H7 (cell line): ENCODE measurements at places on chromosomes 3 and 15.

DNA sequence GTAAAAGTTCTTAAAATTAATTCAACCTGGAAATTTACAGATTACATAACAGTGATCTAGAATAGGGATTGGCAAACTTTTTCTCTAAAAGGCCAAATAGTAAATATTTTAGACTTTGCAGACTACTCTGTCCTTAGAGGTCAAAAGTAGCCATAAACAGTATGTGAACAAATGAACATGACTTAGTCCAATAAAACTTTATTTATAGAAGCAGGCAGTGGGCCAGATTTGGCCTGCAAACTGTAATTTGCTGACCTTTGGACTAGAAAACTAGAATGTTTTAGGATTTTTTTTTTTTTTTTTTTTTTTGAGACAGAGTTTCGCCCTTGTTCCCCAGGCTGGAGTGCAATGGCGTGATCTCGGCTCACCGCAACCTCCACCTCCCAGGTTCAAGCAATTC, 12.1 kb downstream of the SENP8 start:
- DNase-seq = no peak

- DNase-seq = no peak
Observed at GRCh38 chr15:34725556-34725955, 29.2 kb downstream of the GJD2 start.

- no peak for DNase-seq
Observed at GRCh38 chr3:93843981-93844380, 129.7 kb downstream of the PROS1 start.

DNA sequence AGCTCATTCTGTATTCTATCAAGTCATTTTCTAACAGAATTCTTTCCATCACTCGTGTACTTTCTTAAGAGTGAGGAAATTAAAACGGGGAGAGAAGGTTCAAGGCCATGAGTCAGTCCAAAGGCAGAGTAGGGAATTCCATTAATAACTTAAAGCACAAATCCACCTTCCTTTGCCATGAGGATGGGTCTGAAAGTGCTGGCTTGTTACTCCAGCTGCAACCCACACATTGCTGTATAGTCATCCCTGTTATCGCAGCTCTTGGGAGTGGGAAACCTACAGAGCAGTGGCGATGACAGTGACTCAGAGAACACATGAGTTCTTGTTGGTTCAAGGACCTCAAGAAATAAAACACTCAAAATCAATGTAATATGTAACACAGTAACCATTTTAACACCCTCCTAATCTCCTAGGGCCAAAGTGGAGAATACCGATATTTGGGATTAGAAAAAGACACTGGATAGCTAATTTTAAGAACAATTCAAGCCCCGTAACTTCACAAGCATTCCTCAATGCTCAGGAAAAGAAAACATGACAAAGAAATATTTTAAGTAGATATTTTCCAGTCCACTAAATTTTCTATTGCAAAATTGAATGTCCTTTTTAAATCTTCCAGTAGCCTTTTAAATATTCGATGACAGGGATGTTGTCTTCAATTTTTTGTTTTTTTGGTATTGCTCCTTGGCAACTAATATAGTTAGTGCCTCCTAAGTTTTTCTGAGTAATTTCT, 179.9 kb upstream of the THBS1 start:
- no peak for DNase-seq

DNA sequence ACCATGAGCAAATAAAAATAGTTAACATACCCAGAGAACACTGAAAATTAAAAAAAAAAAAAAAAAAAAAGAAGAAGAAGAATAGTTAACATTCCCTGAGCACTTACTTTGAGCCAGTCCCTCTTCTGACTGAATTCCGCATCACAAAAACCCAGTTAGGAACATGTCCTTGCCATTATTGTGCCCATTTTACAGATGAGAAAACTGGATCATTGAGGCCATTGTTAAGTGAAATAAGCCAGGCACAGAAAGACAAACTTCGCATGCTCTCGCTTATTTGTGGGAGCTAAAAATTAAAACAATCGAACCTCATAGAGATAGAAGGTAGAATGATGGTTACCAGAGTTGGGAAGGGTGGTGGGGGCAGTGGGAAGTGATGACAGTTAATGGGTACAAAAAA, 119.5 kb downstream of the FGF12 start:
- no peak for DNase-seq

DNA sequence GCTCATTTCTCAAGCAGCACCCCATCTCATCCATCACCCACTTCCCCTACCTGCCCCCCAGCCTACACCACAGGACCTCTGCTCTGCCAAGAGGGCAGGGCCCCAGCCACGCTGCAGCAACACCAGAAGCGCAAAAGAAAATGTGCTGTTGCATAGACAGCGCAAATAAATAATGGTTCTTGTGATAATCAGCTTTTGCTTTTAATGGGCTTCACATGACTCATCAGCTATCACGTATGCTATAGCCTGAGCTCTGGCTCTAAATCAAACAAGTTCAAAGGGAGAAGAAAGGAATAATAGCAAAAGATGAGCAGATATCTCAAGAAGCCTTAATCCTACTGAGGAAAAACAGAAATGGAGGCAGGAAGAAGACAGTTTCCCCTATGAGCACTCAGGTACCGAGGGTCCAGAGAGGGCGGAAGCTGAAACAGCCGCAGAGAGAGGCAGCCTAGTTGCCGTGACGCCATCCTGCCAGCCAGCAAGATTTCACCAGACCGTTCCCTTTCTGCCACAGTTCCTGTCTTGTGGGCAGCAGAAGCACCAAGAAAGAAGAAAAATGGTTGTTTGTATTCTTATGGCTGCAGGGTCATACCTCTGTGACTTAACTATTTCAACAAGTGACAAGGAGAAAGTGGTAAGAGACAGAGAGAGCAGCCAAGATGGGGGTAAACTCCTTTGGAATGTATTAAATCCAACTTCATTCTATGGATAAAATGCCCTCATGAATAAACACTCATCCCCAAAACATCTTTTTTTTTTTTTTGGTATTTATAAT, 22.0 kb downstream of the RAB27A start:
- DNase-seq = no peak

DNA sequence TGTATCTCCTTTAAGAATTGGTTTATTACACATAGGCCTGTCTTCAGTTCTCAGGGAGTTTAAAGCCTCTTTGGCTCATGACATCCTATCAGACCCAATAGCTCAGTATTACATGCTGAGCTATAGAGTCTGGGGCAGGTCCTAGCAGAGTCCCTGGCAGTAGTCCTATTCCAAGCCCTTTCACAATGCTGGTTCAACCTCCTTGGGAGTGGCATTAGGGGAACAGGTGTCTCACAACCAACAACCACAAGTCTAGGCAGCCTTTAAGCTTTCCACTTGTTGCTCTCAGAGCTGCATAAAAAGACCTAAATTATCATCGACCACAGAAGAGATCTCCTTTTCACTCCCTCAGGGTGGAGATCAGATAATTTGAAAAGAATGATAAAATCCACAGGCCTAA, 22.8 kb upstream of the C2CD4B start:
- no peak for DNase-seq

DNA sequence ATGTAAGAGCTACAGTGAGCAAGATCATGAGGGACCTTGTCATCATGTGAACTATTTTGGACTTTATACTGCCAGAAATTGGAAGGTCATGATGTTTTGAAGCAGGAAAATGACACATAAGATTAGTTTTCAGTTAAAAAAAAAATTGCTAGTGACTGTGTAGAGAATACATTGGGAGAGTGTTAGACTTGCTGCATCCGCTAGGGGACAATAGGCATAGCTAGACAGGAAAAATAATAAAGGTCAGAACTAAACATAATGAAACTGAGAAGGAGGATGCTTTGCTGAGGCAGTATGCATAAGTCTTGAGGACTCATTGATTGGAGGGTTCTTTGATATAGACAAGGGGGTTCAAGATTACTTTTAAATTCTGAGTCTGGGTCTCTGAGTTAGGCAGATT, 275.8 kb upstream of the KCNH8 start:
- no peak for DNase-seq

GRCh38 chr3:16388850-16389441, 123.9 kb downstream of the OXNAD1 start:
- no peak for DNase-seq

- DNase-seq = no peak
Observed at GRCh38 chr3:8837162-8837561, 67.7 kb upstream of the OXTR start.

GRCh38 chr15:29233566-29233965, 36.1 kb downstream of the NSMCE3 start:
- DNase-seq = no peak

- no peak for DNase-seq
Observed at GRCh38 chr3:129582799-129583198, 23.7 kb downstream of the PLXND1 start.

DNA sequence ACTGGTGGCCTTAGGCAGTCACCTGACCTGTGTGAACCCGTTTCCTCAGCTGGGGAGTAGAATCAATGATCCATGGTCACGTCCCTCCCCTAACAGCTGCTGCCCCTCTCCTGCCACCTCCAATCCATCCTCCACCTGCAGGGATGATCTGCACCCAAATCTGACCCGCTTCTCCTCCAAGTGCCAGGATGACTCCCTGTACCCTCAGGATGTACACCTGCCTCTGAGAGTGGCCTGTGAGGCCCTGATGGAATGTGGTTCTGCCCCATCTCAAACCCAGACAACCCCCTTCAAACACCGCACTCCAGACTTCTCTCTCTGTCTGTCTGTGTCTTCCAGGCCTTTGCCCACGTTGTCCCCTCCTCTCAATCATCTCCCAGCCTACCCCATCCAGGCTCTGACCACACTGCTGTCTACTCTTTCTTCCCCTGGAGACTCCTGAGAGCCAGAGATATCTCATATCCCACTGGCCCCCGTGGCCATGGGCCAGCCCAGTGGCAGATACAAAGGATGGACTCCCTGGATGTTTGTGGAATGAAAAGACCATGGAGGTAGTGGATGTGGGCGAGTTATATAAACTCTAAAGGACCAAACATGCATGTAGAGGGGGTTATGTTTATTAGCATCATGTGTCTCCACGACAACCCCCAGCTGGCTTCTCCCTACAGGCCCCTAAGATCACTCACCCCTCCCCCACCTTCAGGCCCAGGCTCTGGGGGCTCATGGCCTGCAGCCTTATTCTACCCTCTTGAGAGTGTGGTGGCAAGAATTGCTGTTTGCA, 84.9 kb downstream of the SMAD6 start:
- no peak for DNase-seq

DNA sequence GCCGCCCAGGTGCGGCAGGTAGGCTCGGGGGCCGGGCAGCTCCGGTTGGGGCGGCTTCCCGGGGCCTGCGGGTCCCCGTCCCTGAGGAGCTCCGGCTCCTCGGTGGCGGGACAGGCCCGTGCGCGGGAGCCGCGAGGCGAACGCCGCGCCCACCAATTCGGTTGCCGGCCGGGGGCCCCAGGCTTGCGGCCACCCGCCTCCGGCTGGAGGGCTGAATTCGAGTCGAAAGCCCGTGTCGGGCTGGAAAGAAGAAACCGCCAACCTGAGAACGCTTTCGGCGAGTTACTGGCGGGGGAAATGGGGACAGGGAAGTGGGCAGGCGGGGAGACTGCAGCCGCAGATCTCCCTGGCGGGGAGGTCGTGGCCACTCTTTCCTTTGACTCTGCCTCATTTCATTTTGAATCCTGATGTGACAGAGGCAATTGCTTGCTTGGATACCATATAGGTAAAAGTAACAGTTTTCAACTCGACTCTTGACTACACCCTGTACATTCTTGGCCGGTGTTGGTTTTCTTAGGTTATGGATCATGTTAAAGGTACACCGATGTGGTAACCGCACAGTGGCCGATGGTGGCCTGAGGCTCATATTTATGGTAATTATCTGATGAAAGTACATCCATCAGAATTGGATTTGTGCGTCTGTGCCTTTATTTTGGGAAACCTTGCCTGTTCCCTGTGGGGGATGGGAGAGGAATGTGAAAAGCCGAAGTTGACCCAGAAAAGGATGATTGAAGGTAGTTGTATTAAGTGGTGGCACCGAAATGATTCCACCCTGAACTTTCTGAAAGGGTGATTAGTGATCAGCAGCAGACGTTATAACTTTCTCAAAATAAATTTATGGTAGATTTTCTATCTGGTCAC, 1.7 kb downstream of the B3GNT5 start:
- no peak for DNase-seq

- DNase-seq = no peak
Observed at GRCh38 chr3:77247817-77248216, 207.9 kb downstream of the ROBO2 start.

- peak; percentile 71 for DNase-seq
Observed at GRCh38 chr3:195104340-195104739, 166.6 kb downstream of the XXYLT1 start.

GRCh38 chr3:79247725-79248043, 520.1 kb downstream of the ROBO1 start:
- no peak for DNase-seq

GRCh38 chr15:75232252-75232813, 25.8 kb upstream of the GOLGA6C start:
- peak; percentile 29 for DNase-seq

DNA sequence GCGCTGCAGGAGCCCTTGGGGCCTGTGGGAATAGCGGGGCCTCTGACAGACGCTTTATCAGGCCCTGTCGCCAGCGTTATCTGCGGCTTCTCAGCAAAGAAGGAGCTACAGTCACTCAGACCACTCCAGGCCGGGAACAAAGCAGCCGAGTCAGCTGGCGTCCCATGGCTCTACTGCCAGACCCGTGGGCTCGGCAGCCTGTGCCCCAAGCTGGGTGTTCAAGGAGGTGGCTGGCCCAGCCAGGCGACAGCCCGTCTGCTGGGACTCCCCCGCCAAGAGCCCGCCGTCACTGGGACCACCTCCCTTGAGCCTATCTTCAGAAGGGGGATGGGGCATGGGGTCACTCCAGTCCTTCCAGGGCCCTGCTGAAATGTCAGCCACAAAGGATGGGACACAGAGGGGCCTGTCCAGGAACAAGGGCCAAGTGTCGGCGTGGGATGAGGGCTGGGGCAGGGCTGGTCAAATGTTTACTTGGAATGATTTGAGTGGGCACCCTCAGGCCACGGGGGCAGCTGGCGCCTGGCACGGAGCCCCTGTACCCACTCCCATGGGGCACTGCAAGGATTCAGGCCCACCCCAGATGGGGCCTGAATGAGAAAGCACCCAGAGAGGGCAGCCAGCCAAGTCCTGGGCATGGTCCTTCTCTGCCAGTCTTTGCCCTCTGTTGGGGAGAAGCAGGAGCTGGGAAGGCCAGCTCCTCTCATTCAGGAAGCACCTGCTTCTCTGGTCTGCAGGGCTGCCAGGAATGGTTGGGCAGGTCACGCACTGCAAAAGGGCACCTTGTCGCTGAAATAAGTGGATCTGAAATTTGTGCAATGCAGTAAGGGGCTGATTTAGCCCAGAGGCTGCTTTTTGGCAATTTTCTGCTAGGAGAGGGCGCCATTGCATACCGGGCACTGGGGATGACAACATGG, 148.3 kb downstream of the SMAD6 start:
- no peak for DNase-seq

GRCh38 chr3:81974751-81975150, 213.3 kb upstream of the GBE1 start:
- no peak for DNase-seq
